ENCODE measurements at places on chromosomes 11 and 22.

GRCh38 chr22:45284705-45285262 is at the start of gene UPK3A:
Gene UPK3A (plus strand): TSS chr22:45284949. CDS start chr22:45285014, 65 bp downstream.
- no peak for DNase-seq

DNA sequence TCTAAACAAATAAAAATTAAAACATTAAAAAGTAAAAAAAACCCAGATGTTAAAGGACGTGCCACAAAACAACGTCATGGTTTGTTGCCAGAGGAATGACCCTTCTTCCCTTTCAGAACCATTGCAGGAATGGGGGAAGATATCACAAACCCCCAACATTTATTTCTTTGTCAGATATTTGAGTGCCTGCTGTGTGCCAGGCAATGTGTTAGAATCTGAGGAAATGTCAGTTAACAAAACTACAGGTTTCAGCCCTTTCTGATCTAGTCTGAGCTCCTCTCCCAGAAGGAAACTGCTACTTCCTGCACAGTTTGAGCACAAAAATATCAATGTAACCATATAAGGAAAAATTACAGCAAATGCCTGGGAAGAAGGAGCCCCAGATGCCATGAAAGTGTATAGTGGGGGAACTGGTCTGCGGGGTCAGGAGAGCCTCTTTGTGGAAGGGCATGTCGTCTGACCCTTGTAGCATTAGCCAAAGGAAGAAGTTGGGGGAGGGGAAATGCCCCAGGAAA is 7.1 kb upstream of the NHERF4 start:
- no peak for DNase-seq

- DNase-seq: no peak
These were observed 86.8 kb downstream of the BMAL1 start for GRCh38 chr11:13364388-13364787.

DNA sequence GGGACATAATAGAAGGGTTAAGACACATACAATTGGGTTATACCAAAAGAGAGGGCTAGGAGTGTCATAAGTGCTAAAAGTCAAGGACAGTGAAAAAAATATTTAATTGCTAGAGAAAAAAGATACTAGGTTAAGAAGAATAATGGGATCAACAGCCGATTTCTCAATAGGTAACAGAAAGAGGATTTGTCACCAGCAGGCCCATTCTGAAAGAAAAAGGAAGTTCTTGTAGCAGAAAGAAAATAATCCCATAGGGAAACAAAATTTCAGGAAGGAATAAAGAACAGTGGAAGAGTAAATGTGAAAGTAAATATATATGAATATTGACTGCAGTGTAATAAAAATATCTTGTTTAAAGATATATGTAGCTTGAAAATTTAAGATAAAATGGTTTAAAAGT is 43.3 kb upstream of the ADORA2A start:
- no peak for DNase-seq

DNA sequence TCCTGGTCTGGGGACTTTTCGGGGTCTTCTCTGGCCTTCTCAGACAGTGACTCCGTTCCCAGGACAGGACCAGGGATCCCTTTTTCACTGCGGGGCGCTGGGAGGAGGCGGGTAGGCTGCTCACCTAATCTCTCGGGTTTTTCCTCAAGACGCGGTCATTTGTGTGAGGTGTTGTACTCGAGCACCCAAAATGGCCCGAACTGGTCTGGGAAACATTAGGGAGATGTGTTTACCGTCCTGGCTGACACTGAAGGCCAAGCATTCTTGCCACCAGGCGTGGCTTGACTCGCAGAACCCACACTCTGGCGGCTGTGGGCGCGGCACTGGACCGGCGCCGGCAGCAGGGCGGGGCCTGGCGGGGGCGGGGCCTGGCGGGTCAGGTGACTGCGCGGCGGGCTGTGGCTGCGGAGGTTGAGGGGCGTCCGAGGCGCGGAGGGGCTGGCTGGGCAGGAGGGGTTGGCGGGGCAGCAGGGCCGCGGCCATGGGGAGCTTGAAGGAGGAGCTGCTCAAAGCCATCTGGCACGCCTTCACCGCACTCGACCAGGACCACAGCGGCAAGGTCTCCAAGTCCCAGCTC is at the start of gene SWAP70:
SWAP70 (plus strand) TSS at position 379 of the 577 bp plus-strand sequence; CDS start at position 482, 103 bp downstream.
- peak; percentile 75 for DNase-seq

- DNase-seq: peak; percentile 56
These were observed 650 bp downstream of the GUCY1A2 start for GRCh38 chr11:107017433-107018218.

- DNase-seq: no peak
These were observed 12.3 kb downstream of the TCF20 start for GRCh38 chr22:42258126-42258525.

- no peak for DNase-seq
These were observed 1.8 kb downstream of the TTC38 start for GRCh38 chr22:46269564-46269963.

DNA sequence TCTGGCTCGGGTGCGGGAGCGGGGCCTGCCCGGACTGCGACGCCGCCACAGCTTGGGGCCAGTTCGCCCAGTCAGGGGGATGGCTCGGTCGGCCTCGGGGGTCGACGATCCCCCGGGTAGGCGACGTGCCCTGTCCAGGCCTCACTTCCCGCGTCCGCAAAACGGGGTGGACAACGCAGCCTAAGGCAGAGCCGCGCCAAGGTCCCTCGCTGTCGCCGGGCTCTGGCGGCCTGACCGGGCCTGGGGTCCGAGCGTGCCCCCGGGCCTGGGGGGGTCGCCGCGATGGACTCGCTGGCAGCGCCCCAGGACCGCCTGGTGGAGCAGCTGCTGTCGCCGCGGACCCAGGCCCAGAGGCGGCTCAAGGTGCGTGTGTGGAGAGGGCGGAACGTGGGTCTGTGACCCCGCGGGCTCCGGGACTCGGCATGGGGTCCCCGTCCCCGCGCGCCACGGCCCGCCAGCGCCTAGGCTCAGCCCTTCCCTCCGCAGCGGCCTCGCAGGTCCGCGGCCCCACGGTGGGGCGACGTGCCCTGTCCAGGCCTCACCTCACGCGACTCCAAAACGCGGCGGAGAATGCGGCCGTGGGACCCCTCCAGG is 4.2 kb downstream of the SEPTIN5 start:
- no peak for DNase-seq
